ENCODE measurements at places on chromosomes 11 and 22.

- no peak for DNase-seq
Measured at GRCh38 chr11:127109796-127110480, 109.4 kb upstream of the KIRREL3 start.

GRCh38 chr11:94968334-94968958 is 4.9 kb downstream of the CWC15 start:
- no peak for DNase-seq

- DNase-seq, result no peak
Measured at GRCh38 chr11:95406271-95406670, 175.3 kb upstream of the SESN3 start.

GRCh38 chr11:14973621-14974514 is 1.7 kb upstream of the CALCA start:
- DNase-seq, result no peak

GRCh38 chr11:68027667-68028066 is 2.8 kb upstream of the NDUFS8 start:
- DNase-seq, result no peak

DNA sequence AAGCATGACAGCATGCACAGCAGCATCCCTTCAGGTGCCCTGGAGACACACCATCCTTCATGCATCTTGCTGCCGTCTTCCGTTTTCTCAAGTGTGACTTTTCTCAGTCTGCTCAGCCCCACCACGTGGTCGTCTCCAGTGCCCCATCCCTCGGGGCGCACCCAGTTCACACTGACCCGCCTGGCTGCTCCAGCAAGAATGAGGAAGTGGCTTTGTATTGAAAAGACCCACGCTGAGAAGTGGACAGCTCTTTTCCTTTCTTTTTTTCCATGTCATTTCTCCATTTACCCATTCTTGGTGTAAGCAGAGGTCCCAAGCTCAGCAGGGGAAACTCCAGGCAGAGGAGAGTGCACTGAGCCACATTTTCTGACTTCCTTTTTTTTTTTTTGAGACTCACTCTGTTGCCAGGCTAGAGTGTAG is 14.5 kb downstream of the SERPINH1 start:
- DNase-seq, result no peak

Data from NCI-H2081 (cell line).